ENCODE measurements at places on chromosomes 2 and 18.

DNA sequence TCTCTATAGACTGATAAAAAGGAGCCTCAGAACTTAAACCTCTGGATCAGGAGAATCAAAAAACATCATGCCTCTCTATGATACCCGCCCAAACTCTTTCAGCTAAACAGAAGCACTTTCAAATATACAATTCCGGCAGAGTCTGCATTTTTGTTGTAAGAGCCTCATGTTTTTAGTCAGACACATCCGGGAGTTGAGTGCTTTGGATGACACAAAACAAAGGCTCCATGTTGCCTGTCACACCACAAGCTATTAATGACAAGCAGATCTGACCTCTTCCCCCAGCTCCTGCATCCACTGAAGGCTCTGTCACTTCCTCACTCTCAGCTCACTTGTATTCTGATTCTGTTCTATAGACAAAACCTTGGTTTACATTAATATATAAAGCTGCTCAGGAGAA is 33.2 kb downstream of the SLC38A11 start:
- no peak for DNase-seq

DNA sequence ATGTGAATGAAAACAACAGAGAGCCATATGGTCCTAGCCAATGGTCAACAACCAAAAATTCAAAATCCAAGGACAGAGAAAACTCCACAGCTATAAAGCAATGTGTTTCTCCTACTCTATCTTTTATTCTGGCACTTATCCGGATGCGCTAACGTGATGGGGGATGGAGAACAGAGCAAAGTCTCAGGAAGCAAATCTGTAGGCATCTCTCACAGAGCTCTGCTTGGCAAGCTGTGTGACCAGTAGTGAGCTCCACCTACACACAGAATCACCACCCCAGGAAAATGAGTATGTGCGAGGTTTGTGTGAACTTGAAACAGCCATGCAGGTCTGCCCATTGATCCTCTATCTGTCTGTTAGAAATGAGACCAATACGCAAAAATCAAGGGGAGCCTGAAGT is 584.3 kb downstream of the BCL11A start:
- DNase-seq: no peak

- DNase-seq: no peak
These were observed 29.6 kb downstream of the STEAP3 start for GRCh38 chr2:119253114-119253702.

GRCh38 chr18:57004366-57005121 is 142.3 kb upstream of the BOD1L2 start:
- peak; percentile 26 for DNase-seq

- DNase-seq: no peak
These were observed 27.1 kb downstream of the LIPG start for GRCh38 chr18:49588971-49589370.

DNA sequence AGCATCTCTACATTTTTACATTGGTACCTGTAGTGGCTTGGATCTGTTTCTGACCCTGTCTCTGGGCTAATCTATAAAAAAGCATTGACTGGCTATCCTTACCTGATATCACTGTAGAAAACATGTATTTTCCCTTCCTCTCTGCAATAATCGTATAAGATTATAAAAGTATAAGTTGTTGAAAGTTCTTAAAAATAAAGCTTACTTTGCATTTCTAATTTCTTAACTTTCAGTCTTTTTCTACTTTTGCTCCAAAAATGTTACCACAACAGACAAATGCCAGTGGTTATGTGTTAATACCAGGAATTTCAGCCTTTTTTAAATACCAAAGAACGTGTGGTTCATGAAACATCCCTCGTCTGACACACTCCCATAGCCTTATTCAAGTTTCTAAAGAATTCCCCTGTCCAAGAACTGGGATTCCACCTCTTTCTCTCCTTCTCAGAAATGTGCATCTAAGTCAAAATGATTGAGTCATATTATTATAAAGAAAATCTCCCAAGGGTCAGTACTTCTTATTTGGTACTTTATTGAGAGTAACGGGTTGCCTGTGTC is 28.5 kb upstream of the ACKR3 start:
- no peak for DNase-seq

DNA sequence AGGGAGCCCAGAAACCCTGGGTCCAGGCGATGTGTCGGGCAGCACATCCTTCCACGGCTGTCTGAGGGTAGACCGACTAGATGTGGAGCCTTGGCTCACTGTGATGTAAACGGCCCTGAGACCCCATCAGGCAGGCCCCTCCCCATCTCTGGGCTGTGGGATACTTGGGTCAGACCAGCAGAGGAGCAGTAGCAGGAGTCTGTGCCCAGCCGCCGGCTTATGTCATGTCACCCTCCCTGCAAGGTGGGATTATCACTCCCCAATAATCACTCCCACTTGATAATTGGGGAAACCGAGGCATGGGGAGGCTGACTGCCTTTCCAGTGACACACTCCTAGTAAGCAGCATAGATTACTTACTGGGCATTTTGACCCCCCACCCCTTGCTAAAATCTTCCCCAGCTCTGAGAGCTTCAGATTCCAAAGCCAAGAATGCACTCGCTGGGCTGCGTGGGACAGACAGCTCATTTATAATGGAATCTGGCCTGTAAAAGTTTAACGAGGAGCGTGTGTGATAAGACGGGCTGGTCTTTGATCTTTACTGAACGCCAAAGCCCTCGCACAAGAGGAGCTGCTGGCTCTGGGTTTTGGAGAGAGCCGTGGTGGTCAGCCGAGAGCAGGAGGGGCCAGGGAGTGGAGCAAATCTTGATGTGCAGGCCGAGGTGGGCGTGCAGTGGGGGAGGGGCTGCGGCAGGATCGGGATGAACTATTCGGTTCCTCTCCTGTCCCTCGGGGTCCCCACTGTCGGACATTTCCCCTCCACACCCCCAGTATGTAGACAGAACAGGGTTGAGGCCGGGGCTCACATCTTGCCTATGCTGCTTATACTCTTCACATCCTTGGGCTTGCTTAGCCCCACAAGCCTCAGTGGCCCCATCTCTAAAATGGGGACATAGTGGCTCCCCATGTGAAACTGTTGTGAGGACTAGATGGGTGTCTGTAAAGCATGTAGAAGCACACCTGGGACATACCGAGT is 200.0 kb downstream of the GLI2 start:
- DNase-seq: no peak

DNA sequence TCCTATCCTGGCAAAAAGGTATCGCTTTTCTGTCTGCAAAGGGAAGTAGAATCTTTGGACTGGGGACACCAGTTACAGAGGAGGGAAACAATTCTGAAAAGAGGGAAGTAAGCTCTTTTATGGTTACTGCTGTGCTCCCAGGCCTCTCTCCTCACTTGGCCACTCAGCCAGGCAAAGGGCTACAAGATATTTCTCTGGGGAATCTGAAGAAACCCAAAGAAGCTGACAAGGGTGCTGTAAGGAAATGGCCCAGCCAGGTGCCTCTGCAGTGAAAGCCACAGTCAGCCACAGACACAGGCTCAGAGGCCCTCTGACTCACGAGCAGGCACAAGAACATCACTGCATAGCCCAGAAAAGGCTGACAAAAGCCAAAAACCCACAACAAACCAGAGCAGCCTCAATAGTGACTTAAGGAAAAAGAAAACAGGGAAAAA is 5.8 kb downstream of the HDLBP start:
- DNase-seq: no peak

DNA sequence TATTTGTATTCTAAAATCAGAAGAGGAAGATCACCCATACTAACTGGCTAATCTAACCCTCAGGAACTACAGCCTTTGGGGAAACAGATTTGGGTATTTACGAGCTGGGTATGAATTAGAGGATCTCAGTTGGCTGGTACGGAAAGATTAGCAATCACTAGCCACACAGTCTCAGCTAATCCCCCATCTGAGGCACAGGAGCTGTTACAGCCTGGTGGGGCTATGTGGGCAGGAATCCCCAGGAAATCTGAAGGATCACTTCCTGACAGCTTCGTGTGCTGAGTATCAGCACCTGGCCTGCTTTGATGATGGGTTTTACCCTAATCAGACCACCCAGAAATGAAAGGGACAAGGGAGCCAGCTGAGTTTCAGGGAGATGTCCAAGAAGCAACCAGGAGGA is 206.3 kb downstream of the AFF3 start:
- no peak for DNase-seq

DNA sequence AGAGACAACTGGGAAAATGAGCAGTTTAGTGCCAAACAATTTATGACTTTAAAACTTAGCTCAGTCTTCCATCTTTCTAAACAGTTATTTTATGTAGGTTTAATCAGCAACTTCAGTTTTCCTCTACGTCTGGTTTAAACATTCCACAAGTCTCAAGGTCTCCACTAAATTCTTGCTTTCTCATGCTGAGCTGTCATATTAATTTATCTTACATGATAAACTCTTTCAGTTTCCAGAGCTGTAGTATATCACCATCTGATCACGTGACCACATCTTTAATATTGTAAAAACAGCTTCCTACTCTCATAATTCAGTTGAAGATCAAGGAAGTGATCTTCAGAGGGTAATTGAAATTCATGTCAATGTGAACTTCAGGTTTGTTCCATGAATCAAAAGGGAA is 158.6 kb downstream of the ZNF804A start:
- no peak for DNase-seq

DNA sequence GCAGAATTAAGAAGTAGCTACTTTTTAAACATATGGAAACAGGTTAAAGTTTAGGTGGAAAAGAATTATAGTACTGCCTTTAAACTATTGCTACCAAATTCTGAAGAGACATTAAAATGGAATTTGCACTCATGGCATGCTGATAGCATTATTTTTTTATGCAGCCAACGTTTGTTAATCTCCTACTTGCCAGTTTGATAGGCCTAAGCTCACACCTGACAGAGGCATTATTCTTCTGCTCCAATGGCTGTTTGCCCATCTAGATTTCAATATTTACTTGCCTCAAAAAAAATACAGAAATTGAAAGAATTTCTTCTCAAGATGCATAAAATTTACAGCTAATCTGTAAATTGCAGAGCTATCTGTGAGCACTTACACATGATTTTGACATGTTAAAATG is 849.6 kb downstream of the CNTNAP5 start:
- no peak for DNase-seq

GRCh38 chr2:37585295-37585908 is 86.0 kb downstream of the CDC42EP3 start:
- no peak for DNase-seq

- no peak for DNase-seq
These were observed 6.5 kb upstream of the WNT6 start for GRCh38 chr2:218852911-218853667.

DNA sequence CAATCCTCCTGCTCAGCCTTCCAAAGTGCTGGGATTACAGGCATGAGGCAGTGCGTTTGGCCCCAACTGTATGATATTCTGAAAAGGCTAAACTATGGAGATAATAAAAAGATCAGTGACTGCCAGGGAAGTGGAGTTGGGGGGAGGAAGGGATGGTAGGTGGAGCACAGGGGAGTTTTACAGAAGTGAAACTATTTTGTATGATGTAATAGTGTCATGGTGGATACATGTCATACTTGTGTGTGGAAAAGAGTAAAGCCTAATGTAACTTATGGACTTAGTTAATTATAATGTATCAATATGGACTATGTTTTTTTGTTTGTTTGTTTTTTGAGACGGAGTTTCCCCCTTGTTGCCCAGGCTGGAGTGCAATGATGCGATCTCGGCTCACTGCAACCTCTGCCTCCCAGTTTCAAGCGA is 2.9 kb upstream of the GGCX start:
- DNase-seq: no peak

DNA sequence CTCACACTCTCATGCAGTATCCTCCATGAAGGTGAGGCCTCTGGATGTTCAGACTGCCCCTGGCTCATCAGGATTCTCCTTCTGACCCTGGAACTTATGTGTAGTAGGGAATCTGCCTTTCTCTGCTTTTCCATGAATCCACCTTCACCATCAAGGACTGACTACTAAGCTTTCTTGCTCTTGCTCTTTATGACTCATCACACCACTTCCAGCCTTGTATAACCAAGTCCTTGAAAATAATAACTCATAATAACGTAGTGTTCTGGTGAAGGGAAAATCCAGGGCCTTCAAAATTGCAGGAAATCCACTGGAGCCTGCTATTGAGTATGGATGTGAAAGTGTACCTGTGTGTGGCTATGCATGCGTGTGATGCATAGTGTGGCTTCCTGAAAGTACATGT is 11.3 kb upstream of the KCNS3 start:
- no peak for DNase-seq

- no peak for DNase-seq
These were observed 1217.0 kb upstream of the ZEB2 start for GRCh38 chr2:145736871-145737270.

GRCh38 chr2:220356076-220356475 is 728.6 kb downstream of the SLC4A3 start:
- DNase-seq: no peak

GRCh38 chr18:62992877-62993365 is 277.6 kb downstream of the PHLPP1 start:
- DNase-seq: no peak

- peak; percentile 43 for DNase-seq
These were observed 86.8 kb downstream of the ERBB4 start for GRCh38 chr2:212451786-212452231.

Data from epithelial cell of prostate (primary cell).